ENCODE measurements at places on chromosomes 5 and 9.

GRCh38 chr5:94433397-94434163 is 184.8 kb downstream of the KIAA0825 start:
- no peak for DNase-seq

DNA sequence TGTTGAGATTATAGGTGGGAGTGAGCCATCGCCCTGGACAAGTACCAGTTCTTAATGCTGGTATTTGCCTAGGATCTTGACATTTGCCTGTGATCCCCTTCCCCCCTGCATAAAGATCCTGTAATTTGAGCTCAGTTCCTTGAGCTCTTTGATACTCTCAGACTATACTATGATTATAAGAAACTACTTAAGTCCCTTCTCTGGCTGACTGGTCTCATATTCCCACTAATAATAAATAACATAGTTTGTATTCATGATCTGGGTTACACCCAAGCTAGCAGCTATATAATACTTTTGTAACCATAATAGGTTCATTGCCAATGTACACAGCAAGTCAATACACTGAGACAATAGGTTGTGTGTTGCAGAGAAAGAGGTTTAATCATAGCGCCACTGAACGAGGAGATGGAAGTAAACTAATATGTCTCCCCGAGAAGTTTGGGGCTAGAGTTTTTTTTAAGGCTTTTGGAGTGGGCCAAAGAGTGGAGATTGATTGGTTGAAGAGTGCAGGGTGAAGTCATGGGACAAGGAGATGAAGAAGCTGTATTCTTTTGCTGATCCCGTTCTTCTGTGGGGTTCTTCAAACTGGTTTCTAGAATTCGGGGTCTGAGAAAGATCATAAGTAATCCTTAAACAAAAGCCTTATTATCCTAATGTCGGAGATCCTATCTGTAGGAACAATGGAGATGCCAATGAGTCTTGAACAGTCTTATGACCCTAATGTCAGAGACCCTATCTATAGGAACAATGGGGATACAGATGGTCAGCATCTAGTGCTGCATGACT is 20.7 kb upstream of the SHOC1 start:
- DNase-seq, result no peak

- DNase-seq, result no peak
These were observed 253.8 kb downstream of the EBF1 start for GRCh38 chr5:158845941-158846340.

DNA sequence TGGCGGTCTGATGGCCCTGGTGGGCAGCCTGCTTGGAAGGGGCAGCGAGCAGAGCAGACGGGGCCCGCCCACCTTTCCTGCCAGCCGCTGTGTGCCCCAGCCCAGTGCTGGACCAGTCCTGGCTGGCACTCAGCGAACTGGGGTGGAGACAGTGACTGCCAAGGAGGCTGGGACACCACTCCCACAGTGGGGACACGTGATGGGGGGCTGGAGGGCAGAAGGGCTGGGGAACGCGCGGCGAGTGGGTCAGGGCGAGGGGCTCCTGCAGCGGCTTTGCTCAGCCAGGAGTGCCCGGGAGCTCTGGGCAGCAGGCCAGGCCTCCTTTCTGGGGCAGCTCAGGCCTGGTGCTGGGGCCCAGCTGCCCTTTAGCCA is 19.5 kb downstream of the NCS1 start:
- DNase-seq, result no peak

- DNase-seq, result no peak
These were observed 103.2 kb downstream of the AK8 start for GRCh38 chr9:132774886-132775285.

GRCh38 chr5:41416336-41416735 is 94.1 kb downstream of the PLCXD3 start:
- no peak for DNase-seq

DNA sequence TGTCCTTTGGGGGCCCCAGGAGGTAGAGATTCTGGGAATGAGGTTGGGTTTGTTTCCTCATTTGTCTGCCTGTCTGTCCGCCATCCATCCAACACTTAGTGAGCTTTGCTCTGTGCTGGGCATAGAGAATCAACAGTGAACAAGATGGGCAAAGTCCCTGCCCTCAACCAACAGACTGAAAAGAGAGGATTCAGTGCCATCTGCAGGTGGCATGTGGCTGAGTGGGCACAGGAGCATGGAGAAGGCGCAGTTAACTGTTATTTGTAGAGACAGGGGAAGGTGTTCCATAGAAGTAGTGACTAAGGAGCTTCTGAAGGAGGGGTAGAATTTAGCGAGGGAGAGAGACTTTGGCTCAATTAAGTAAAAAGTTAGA is 23.1 kb downstream of the POLR1E start:
- DNase-seq, result no peak

DNA sequence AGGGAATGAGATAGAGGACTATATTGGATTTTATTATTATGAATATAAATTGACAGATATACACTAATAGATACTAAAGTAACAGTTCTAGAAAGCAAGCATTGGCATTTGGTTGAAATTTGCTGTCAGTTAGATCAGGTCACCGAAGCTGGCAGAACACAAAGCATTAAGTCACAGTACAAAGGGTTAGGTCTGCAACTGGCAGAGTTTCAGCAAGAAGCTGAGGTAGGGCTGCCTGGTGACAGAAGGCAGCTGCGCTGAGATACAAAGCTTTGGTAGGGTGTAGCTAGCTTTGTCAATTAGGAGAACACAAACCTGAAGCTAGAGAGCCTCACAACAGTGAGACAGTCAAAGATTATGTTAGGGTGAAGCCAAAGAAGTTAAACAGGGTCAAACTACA is 6.3 kb upstream of the CSNK1G3 start:
- DNase-seq, result no peak

DNA sequence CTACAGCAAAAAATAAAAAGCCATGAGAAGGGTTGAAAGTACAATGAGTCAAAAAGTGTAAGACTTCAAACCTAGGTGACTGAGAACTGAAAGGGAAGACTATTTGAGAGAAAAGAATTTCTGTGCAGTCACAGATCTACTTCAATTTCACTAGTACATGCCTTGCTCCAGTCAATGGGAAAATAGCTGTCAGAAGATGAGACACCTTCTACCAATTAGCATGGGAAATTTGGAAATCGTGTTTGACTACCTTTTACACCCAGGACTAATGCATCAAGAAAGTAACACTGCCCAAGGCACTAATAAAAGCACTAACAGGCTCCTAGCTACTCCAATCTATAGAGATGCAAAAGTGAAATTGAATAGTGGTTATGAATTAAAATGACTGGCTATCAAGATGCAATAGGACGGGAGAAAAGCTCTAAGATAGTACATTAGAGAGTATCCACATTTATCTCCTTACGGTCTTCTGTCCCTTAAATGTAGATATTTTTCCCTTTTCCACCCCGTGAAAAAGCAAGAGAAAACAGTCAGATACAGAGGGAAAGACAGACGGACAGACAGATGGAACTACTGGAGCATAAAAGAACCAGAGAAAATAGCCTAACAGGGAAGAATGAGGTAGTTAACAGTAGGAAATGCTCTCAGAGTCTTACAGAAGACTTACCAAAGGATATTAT is 15.2 kb downstream of the ERP44 start:
- no peak for DNase-seq

- DNase-seq, result no peak
These were observed 31.8 kb downstream of the ABCA1 start for GRCh38 chr9:104896131-104896530.

DNA sequence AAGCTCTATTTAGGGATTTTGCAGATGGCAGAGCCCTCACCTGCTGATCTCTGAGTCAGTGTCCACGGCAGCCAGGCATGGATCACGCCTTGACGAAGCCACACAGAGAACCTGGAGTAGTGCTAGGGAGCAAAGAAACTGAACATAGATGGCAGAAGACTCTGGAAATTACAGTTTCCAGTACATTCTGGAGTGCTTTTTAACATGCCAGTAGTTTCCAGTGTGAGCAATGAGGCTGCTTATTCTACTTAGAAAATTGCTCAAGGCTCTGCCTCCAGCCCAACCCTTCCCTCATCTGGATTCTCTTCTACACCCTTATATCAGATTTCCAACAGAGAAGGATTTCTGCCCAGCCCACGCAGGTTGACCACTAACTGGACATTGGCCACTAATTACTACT is 203.3 kb downstream of the ADAMTS12 start:
- DNase-seq, result no peak

GRCh38 chr9:81499594-81499993 is 189.8 kb downstream of the TLE1 start:
- DNase-seq, result no peak

DNA sequence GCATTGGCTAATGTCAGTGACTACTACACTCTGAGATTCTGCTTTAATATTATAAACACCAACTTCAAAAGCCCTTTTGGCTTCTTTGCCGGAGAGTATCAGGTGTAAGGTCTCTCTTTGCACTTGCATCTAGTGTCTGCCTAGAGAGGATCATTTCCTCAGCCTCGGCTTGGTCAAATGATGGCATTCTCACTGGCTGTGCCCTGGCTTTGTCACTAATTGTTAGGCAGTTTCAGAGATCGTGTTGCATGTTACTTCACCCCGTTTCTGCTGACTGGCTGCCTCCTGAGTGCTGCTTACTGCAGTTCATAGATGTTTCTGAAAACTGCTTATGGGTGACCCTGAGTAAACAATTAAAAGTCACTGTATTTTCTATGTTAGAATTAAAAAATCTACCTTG is 48.8 kb downstream of the SLC1A3 start:
- no peak for DNase-seq

DNA sequence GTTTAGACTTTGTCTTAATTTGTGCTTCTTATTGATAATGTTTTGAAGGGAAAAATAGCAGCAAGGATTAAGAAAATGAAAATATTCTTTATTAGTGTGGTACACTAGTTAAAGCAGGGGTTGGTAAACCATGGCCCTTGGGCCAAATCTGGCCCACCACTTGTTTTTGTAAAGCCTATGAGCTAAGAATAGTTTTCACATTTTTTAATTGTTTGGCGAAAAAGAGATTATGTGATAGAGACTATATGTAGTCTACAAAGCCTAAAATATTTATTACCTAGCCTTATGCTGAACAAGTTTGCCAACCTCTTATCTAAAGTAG is 57.2 kb downstream of the KCNN2 start:
- DNase-seq, result no peak

DNA sequence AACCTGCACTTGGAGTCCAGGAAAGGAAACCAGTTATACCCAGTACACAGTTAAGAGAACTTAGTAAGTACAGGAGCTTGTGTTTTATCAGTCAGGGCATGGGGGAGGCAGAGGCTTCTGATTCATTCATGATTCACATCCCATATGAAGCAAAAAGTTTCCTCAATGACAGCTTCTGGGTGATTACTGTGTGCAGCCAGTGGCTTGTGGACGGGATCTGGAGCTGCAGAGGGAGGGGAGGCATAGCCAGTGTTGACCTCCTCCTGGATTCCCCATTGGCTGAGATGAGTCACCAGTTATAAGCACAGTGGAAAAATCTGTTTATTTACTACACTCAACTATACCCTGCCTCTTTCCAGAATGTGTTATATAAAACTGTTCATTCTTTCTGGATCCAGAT is 17.7 kb downstream of the IL31RA start:
- DNase-seq, result no peak

DNA sequence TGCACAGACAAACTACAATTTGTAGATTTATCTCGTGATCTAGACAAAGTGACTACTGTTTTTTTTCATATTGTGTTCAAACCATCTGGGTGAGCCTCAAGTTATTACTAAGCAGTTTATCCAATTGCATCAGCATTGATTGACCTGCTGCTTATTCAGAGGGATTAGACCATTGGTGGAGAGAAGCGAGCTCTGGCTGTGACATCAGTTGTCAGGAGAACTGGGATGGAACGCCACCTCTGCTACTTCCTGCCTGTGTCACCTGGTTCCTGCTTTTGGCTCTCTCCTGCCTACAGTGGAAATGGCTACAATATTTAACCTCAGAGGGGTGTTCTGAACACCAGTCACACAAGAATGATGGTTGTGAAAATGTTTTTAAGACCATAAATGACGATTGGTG is 12.1 kb downstream of the NR4A3 start:
- DNase-seq, result no peak

DNA sequence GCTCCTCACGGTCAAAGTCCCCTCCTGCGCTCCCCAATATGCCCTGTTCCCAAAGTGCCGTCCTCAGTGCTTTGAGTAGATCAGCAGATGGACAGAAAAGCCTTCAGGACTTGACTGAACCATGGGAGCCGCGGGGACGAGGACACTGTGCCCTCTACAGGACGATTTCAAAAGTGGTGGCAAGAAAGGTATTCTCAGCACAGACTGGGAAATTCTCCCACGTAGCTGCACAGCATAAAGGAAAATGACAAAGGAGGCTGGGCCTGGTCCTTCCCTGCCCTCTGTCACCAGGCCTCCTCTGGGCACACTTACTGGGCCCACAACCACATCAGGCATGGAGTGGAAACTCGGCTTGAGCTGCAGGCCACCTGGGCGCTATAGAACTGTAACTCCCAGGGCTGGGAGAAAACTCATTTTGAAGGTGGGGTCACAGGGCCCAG is 16.7 kb upstream of the MTMR12 start:
- no peak for DNase-seq

- DNase-seq, result no peak
These were observed 538 bp upstream of the ARHGEF28 start for GRCh38 chr5:73625372-73625943.

DNA sequence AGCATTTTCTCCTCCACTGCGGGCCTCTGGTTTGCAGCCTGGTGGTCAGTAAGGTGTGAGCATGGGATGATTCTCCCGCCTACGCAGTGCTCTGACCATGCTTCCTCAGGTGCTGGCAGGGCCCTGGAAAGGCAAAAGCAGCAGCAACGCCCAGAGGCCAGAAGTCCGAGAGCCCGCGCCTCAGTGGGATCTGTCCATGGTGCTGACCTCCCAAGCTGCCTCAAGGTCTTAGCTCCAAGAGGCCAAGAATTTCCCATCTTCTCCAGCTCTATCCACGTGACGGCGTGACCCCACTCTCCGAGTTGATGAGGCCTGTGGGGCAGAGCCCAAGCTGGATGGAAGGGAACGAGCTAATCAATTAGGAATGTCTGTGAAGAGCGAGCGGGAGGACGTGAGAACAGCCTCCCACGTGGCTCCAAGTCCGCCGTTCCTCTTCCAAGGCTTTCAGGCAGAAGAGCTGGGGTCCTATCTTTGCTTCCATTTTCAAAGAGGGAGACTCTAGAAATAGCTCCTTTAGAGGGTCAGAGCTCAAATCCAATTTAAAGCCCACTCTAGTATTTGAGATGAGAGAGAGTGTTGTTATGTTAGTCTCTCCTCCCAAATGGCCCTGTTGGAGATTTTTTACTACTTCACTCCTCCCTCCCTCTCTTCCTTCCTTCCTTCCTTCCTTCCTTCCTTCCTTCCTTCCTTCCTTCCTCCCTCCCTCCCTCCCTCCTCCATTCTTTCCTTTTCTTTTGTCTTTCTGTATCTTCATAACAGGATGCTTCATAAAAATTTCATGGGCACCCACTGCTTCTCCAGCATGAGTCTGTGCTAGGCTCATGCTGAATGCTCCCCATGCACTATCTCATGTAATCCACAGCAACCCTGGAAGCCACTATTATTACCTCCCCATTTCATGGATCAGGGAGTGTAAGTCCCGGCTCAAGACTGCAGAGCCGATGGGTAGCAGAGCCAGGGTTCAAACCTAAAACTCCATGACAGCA is 69.3 kb downstream of the OLFM1 start:
- DNase-seq, result no peak

Measured in NCI-H1930 (cell line).